ENCODE measurements at places on chromosomes 11 and 22.

DNA sequence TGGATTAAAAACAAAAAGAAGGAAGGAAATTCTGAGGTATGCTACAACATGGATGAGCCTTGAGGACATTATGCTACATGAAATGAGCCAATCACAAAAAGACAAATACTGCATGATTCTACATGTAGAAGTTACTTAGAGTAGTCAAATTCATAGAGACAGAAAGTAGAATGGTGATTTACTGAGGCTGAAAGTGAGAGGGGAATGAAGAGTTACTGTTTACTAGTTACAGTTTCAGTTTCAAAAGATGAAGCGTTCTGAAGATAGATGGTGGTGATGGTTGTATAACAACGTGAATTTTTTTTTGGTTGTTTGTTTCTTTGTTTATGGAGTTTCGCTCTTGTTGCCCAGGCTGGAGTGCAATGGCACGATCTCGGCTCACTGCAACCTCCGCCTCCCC is 9.5 kb downstream of the OR5P2 start:
- no peak for DNase-seq

DNA sequence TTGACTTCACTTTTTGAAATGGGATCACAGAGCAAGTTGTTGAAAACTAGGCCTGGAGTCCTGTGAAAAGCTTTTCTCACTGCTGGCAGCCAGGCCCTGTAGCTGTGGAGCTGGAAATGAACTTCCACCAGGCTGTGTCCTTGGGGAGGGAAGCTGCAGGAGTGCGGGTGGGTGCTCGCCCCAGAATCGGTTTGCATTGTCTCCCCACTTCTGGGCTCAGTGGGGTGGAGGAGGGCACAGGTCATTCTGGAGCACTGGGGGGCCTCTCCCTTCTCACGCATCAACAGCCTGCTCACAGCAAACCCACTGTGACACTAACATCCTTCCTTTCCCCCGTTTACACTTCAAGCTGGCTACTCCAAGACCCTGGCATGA is 15.2 kb downstream of the GLB1L2 start:
- no peak for DNase-seq

DNA sequence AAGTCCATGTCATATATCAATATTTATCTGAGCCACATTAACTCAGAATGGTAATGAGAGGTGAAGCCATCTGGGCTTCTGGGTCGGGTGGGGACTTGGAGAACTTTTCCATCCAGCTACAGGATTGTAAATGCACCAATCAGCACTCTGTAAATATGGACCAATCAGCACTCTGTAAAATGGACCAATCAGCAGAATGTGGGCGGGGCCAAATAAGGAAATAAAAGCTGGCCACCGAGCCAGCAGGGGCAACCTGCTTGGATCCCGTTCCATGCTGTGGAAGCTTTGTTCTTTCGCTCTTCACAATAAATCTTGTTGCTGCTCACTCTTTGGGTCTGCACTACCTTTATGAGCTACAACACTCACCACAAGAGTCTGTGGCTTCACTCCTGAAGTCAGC is 253.4 kb downstream of the JRKL start:
- DNase-seq: no peak

- no peak for DNase-seq
These were observed 405.9 kb downstream of the NXPE2 start for GRCh38 chr11:115084231-115084630.

DNA sequence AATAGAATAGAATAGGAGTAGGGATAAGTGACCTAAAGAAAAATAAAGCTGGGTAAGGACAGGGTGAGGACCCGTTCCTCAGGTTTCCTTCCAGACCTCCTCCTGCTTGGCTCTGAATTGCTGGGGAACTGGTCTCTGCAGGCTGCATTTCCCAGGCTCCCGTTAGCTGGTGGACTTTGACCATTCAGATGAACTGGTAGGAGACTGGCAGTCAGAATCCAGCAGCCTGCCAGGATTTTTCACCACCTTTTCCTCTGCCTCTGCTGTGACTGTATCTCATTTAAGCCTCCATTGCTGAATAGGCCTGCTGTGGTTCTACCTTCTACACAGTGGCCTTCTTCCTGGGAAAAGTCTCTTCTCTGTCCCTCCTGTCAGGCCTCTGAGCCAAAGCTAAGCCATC is 24.6 kb upstream of the SMPD1 start:
- DNase-seq: no peak

DNA sequence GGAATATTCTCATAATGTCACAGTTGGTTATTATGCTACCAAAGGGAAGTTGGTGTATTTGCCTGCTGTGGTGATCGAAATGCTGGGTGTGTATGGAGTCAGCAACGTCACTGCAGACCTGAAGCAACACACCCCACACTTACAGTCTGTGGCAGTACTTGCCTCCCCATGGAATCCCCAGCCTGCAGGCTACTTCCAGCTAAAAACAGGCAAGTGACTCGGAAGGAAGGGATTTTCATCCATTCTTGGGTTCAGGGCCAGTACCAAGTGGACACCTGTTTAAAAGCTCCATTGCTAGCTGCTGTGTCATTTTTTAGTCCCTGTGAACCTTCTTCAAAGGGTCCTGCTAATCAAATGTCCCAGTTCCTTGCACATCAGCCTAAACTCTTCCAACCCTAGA is 149.6 kb downstream of the C11orf91 start:
- DNase-seq: no peak

DNA sequence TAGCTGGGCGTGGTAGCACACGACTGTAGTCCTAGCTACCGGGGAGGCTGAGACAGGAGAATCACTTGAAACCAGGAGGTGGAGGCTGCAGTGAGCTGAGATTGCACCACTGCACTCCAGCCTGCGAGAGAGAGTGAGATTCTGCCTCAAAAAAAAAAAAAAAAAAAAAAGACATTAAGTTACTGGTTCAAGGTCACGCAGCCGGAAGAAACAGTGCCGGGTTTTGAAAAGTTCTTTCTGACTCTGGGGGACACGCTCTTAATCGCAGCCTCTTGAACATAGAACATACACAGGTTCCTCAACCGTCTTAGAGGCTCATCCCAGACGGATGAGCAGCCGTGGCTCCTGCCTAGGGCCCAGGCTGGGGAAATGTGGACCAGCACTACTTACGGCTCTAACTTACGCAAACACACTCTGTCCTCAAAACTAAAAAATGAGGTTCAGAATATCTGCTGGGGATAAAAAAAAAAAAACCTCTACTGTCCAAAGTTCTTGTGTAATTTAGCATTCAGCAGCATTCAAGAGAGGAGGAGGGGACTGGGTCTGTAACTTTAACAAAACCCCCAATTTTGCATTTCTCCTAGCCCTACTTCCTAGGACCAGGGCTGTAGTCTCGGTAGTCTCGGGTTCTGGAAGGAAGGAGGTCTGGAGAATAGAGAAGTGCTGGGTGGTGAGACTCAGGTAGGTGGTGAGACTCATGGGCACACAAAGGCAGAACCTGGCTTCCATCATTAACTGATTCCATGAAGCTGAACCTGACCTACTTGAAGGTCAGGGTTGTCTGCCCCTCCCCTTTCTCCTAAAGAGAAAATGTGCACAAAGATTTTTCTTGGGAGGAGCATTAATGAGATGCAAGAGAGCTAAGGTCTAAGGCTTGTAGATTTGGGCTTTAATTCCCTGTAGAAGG is 6.0 kb downstream of the SPTBN2 start:
- no peak for DNase-seq

GRCh38 chr11:64355078-64355940 is 3.7 kb upstream of the RPS6KA4 start:
- no peak for DNase-seq

- no peak for DNase-seq
These were observed 477.1 kb downstream of the BRD1 start for GRCh38 chr22:49350441-49351121.

- DNase-seq: no peak
These were observed 20.8 kb upstream of the LINC01488 start for GRCh38 chr11:69460540-69461257.

- DNase-seq: no peak
These were observed 11.7 kb downstream of the THOC5 start for GRCh38 chr22:29541845-29542244.

DNA sequence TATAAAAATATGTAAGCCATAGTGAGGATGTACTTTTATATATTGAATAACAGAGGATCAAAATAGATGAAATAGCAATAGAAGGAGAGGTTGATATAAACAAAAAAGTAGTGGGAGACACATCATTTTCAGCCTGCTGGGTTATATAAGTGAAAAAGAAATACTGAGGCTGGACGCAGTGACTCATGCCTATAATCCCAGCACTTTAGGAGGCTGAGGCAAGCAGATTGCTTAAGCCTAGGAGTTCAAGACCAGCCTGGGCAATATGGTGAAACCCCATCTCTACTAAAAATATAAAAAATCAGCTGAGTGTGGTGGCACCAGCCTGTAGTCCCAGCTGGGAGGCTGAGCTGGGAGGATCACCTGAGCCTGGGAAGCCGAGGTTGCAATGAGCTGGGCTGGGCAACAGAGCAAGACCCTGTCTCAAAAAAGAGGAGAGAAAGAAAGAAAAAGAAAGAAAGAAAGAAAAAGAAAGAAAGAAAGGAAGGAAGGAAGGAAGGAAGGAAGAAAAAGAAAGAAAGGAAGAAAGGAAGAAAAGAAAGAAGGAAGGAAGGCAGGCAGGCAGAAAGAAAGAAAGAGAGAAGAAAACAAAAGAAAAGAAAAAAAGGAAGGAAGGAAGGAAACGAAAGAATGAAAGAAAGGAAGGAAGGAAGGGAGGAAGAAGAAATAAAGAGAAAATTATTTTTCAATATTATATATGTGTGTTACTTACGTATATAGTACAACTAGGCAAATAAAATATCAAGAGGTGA is 7.0 kb upstream of the P2RY2 start:
- no peak for DNase-seq

DNA sequence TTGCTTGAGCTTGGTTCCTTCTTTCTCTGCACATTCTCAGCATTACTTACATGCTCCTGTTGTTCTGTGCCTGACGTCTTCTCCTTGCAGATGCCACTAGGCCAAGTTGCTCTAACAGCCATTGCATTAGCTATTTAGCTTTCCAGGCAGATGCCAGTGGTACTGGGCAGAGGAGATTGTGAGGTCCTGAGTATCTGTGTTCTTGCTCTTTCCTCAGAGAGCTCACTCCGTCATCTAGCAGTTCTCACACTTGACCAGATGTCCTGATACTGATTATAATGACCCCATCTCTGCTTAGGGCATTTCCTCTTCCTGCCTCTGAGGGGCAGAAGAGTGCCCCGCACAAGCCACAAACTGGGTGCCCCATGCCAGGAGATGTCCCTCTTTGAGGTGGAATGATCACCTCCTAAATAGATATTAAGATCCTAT is 30.7 kb downstream of the ARHGAP1 start:
- DNase-seq: no peak

DNA sequence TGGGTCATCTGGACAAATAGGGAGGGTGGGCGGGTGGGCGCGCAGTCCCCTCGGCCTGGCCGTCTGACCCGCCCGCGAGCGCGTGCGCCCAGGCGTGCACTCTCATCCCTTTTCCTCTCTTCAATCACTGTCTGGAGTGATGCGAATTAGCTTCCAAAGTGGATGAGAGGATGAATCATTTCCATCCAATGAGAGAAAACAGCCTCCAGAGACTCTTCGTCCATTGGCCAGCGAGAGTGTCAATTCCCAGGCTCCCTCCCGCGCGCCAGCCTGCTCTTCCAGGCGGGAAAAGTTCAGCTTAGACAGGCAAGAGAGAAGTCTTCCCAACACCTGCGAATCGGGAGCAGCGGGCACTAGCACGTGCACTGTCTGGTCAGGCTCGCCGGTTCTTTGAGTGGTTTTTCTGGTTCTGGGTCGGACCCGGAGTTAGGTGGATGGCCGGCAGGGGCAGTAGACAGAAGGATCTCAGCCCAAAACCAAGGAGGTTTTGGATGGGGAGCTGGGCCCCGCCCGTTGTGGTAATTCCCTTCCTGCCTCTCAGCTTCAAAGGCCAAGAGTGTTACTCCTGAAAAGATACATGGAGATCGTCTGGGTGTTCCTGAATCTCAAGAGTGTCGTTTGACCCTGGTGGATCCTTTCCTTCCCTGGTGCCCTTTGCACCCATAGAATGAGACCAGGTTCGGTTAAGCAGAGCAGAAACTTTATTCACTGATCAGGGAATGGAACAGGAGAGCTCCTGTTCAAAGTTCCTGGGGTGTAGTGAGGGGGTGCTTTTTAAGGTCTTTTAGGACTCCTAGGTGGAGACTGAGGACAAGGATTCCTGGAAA is 33.4 kb upstream of the GLYATL1 start:
- no peak for DNase-seq

- no peak for DNase-seq
These were observed 31.4 kb upstream of the BRSK2 start for GRCh38 chr11:1358286-1358685.

DNA sequence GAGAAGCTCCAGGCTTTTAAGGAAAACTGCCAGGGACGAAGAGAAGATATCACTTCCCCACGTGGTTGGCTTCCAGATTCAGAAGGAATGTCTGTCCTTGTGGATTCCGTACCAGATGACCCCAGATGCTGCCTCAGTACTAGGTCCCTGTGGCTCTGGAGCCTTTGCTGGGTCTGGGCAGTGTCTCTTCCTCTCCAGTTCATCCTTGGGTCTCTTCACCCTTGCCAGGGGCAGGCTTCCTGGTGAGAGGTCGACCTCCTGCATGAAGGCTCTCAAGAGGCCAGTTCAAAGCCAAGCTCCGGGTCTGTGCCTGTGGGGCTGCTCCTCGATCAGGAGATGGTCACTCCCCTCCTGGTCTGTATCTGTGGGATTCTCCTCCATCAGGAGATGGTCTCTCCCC is 74.7 kb upstream of the B3GAT1 start:
- no peak for DNase-seq

GRCh38 chr22:49513358-49513851 is 314.3 kb downstream of the BRD1 start:
- no peak for DNase-seq

DNA sequence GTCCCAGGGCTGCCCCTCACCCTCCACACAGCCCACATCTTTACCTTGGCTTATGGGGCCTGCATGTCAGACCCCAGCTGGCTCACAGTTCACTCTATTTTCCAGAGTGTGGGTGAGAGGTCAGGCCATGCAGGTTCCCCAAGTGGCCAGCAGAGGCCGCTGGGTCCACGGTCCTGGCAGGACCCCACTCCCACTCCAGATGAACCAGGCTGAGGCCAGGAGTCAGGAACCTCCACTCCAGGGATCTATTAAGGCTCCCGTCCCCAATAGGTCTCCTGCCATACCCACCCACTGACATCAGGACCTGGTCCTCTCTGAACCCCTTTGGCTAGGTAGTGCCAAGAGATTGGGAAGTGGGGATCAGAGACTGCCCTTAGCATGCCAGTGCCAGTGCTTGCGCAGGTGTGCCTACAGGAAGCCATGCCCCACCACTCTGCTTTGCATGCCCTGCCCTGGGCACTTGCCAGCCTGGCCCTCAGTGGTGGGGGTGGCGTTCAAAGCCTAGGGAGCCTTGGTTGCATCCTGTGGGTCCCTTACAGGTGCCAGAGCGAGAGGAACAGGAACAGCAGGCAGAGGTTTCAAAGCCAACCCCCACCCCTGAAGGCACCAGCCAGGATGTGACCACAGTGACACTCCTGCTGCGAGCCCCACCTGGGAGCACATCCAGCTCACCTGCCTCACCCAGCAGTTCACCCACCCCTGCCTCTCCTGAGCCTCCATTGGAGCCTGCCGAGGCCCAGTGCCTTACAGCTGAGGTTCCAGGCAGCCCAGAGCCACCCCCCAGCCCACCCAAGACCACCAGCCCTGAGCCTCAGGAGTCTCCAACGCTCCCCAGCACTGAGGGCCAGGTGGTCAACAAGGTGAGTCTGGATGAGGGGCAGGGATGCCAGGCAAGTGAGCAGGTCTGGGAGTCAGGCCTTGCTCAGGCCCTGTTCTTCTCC is 8.3 kb downstream of the SMTN start:
- DNase-seq: no peak

GRCh38 chr11:63978551-63979239 is 4.3 kb downstream of the COX8A start:
- DNase-seq: no peak
